ENCODE measurements at places on chromosomes 16 and 17.
A peak's percentile ranks its signal among the peaks of the same experiment; 100 is the strongest.

- no peak for DNase-seq
These were observed 6.6 kb downstream of the ENDOV start for GRCh38 chr17:80421381-80422090.

DNA sequence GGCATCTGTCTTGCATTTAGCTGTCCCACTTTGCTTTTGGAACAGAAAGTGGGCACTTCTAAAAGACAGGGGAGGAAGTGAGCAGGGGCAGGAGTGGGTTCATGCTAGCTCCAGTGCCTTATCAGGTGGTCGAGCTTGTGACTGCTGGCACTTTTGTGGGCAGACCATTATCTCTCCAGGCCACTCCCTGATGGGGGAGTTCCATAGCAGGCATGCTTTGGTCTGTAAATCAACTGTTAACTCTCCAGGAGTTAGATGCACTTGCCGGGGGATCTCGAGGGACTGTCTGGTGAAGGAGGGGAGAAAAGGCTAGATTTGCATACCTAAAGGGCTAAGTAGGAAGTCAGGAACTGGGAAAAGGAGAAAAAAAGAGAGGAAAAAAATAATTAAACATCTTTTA is 9.3 kb upstream of the CARD14 start:
- DNase-seq: no peak

DNA sequence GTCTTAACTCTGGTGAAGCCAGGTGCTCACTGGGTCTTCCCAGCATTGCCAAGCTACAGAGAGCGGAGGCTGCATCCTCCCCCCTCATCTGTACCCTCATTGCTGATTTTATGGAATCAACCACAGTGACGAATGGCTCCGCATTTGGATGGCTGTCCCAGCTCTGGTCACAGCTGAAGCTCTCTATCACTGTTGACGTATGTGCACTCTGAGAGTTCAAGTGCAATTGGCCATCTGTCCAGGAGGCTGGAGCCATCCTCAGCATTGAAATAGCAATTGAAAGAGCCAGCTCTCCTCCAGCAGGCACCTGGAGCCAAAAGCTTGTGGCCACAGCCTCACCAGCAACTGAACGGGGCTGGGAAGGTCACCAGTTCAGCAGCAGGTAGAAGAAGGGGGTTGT is 494.1 kb downstream of the TMEM114 start:
- no peak for DNase-seq

- DNase-seq: peak; percentile 61
These were observed 48.4 kb upstream of the KDM8 start for GRCh38 chr16:27154705-27155521.

DNA sequence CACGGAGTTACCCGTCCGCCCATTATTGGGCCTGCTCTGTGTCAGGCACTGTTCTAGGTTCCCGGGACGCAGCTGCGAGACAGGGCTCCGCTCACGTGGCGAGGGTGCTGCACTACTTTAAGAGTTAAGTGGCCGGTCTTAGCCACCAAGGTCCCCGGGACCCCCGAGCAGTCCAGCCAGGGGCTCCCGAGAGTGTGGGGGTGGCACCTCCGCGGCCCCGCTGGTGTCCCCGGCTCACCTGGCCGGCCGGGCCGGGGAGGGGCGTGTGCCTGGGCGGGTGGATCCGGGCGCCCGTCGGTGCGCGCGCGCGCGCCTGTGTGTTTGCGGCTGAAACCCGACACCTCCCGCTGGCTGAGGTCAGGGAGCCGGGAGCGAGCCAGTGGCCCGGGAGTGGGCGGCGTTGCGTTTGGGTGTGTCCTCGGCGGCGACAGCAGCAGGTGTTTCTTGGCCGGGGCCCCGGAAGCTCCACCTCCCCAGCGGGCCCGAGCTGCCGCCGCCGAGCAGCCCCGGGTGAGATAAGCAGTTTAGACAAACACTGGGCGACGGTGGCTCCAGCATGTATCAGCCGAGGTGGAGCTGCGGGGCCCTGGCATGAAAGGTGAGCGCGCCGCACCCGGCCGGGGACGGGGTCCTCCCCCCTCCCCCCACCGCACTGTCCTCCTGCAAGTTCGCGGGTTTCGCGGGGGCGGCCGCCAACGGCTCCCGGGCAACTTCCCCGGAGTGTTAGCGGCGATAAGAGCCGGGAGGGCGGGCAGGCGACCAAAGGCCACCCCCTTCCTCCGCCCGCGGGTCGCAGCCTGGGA is at the start of gene GSE1:
Gene GSE1, plus strand, starts transcription at position 522 of the 803 bp plus-strand sequence. Its CDS starts 70 bp downstream, at position 592.
- peak; percentile 45 for DNase-seq

DNA sequence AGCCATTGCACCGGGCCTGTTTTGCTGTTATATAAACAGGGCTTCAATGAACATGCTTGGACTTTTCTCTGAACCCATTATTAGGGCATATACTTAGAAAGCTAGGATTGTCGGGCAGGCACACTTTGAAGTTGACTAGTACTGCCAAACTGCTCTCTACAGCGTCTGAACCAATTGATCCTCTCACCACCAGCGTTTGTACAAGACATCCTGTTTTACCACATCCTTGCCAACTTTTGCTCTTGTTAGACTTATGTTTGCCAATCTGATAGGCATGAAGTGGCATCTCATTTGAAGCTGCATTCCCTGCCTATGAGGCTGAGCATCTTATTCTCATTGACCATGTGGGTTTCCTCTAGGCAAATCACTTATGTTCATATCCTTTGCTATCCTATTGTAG is 7.4 kb upstream of the PPP1R9B start:
- DNase-seq: no peak

- DNase-seq: no peak
These were observed 8.5 kb downstream of the HS3ST6 start for GRCh38 chr16:1909561-1910231.

GRCh38 chr16:88691924-88692560 is 5.7 kb upstream of the SNAI3 start:
- DNase-seq: no peak

DNA sequence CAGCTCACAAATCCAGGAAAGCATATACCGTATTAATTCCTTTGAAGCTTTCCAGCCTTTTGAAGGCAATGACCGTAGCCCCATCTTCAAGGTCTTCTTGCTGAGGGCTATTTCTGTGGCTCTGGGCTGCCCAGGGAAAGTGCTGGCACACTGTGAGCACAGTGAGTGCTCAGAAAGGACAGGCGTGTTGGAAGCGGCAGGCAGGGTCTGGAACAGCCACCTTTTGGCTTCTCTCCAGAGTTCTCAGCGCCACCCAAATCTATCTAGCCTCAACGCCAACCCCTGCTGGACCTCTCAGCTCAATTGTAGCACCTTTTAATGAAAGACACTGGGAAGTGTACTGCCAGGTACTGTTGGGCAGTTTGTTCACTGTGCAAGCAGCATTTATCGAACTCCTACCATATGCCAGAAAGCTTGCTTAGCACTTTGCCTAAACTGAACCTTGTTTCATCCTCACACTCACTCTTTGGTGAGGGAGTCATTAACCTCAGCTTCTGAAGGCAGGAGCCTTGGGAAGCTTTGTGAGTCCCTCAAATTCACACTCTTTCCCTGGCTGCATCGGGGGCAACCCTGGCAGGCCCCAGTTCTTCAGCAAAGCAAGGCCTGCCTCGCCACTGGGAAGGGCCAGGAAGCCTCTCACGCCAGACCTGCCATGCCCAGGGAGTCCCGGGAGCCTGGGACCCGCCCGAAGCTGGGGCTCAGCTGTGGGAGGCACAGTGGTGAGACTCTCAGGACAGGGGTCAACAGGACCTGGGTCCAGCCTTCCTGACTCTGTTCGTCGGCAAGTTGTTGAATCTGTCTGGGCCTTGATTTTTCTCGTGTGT is 13.5 kb upstream of the CIBAR2 start:
- no peak for DNase-seq

DNA sequence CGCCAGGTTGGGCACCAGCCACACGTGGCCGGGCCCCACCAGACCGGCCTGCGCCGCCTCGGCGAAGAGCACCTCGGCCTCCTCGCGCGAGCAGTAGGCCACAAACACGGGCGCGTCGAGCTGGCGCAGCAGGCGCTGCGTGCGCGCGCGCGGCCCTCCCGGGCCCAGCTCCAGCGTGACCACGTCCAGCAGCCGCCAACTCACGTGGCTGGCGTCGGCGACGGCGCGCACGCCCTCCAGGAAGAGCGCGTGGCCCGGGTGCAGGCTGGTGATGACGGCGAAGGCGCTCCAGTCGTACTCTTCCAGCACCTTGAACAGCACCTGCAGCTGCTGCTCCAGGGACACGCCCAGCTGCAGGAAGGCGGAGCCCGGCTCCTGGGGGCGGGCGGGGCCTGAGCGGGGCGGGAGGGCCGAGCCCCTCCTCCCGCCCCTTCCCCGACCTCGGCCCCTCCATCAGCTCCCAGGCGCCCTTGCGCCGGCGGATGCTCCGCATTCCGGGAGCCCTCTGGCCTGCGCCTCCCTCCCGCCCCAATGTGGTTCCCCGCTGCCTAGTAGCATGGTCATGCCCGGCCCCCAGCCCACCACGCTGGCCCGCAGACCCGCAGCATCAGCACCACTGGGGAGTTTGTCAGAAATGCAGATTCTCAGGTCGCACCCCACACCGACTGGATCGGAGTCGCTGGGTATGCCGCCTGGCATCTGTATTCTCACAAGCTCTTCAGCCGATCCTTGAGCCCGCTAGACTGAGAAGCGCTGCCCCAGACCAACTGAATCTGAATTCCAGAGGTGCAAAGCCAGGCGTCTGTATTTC is 7.2 kb downstream of the GRIN2C start:
- peak; percentile 47 for DNase-seq

DNA sequence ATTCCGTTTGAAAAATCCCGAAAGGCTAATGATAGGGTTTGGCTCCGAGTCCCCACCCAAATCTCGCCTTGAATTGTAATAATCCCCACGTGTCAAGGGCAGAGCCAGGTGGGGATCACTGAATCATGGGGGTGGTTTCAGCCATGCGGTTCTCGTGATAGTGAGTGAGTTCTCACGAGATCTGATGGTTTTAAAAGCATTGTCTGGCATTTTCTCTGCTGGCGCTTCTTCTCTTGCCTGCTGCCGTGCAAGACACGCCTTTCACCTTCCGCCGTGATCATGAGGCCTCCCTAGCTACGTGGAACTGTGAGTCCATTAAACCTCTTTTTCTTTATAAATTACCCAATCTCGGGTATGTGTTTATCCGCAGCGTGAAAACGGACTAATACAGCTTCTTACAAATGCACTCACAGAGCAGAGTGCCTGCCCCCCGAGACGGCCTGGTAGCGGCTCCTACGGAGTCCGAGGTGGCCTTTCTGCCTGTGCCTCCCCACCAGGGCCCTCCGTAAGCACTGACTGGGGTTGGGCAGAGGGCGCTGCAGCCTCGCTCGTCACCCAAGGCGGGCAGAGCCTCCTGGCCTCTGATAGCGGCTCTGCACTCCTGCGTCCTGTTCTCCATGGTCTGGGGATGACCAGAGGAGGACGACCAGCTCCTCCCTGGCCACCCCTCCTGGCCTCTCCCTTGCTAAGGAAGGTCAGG is 131.7 kb downstream of the FOXL1 start:
- no peak for DNase-seq

DNA sequence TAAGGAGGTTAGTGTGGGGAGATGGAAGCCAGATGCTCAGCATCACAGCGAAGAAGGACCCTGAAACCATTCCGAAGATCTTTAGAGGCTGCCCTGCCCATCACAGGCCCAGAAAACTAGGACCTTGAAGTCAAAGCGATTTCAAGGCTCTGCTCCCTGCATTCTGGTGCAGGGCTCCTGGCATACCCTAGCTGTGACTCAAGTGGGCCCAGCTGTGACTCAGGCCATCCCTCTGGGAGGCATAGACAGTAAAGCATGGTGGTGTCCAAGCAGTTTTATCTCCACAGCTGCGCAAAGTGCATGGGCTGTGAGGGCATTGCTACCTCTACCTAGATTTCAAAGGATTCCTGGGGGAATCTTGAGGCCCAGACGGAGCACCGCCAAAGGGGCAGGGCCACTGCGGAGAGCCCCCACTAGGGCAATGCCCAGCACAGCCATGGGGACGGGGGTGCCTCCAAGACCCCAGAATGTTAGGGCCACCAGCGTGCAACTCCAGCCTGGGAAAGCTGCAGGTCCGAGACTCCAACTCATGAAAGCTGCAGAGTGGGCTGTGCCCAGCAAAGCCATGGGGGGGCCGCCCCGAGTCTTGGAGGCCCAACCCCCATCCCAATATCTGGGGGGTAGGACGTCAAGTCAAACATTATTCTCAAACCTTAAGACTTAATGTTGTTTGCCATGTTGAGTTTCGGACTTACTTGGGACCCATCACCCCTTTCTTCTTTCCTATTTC is 11.7 kb upstream of the ZNF594 start:
- DNase-seq: no peak

DNA sequence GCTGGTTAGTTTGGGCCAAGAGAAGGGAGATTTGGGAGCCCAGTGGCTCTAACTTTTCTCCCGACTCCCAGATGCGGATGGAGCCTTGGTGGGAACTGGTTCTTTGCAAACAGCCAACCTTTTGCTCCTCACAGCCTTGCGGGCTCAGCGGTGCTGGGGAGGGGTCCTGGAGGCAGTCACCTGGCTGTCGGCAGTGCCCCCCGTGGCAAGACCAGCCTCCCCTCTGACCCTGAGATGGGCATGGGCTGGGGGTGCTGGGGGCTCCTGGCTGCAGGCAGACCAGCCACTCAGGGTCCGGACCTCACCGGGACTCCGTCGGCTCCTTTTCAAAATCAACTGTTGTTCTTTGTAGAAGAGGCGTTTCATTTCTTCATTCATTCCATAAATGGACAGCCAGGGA is 21.7 kb upstream of the GSE1 start:
- no peak for DNase-seq

DNA sequence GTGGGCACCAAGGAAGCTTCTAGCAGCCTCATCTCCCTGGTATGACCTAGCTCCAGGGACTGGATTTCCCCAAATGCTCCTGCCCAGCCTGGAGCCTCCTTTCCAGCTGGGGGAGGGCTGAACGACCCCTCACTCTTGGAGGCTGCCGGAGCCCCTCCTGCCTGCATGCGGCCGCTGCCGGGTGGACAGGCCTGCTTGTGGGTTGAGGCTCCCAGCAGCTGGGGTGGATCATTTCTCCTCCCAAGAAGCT is 213.6 kb downstream of the SEC14L1 start:
- no peak for DNase-seq

DNA sequence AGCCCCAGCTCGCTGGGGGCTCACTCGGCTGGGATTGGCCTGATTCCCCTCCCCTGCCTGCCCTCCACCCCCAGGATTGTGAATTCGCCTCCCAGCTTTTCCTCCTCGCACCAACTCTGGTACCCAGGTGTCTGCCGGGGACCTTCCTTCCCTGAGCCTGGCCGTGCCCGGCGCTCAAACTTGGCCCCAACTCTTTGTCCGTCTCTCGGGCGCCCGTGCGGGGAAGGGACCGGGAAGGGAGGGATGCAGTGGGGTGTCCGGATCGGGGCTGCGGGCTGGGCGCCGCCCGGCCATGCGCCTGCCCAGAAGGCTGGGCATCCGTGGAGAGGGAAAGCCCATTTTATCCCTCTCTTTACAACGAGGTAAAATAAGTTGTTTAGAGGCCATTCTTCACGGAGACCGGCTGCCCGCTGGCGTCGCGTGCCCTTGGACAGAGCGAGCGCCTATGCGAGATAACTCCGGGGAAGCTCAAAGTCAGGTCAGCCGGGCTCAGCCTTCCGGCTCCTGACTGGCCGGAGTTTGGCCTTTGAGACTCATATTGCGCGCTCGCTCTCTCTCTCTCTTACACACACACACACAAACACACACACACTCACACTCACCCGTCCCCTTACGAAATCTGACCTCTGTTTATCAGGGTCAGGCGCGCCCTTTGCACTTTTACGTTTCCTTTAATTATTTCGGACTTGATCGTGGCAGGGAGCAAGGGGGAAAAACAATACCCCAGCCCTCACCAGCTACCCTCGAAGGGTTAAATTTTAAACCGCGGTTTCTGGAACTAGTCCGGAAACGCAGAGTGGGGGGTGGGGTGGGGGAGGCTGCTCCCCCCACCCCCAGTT is 774 bp upstream of the MAF start:
- peak; percentile 17 for DNase-seq
